CD4-positive, alpha-beta T cell treated with Interferon alpha-2 for 1 hour (primary cell): ENCODE measurements at places on chromosomes 5 and 9.

- no peak for DNase-seq
Observed at GRCh38 chr5:1901983-1902382, 19.3 kb upstream of the IRX4 start.

GRCh38 chr5:71969460-71969859, 137.8 kb upstream of the MAP1B start:
- no peak for DNase-seq

- DNase-seq, result no peak
Observed at GRCh38 chr5:138305797-138306196, 25.8 kb downstream of the CDC25C start.

GRCh38 chr9:130340011-130340410, 74.5 kb downstream of the HMCN2 start:
- DNase-seq, result no peak

GRCh38 chr5:17373814-17374556, 124.0 kb upstream of the TAF11L2 start:
- DNase-seq, result no peak

DNA sequence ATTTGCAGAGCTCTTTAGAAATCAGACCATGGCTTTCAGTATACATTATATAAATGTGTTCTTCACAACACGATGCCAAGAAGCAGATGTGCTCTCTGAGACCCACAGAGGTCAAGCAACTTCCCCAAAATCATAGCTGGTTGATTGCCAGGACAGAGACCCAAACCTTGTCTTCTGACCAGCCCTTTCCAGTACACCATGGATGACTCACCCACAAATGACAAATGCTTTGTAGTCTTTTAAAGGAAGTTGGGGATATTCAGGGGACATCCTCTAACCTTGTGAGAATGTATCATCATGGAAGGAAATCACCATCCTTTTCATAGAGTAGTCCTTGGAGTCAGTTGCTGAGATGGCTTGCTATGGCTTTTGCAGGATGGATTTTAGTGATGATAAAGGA, 30.1 kb downstream of the ZNF462 start:
- no peak for DNase-seq

- DNase-seq, result no peak
Observed at GRCh38 chr5:145958436-145958835, 22.1 kb downstream of the SH3RF2 start.

DNA sequence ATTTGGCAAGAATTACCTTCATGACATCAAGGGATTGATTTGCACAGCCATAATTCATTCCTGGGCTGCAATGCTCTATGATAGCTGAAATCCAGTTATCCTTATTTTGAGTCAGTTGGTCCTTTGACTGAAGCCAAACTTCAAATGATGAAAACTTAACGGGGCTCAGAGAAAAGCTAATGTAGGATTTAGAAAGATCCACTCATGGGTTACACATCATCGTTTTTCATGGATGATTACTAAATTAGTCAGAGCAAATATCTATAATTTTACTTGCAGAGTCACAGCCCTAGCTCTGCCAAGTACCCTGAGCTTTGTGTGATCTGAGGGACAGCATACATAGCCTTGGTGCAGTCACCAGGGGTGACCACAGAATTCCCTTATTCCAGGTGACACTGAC, 27.3 kb upstream of the MUSK start:
- no peak for DNase-seq

DNA sequence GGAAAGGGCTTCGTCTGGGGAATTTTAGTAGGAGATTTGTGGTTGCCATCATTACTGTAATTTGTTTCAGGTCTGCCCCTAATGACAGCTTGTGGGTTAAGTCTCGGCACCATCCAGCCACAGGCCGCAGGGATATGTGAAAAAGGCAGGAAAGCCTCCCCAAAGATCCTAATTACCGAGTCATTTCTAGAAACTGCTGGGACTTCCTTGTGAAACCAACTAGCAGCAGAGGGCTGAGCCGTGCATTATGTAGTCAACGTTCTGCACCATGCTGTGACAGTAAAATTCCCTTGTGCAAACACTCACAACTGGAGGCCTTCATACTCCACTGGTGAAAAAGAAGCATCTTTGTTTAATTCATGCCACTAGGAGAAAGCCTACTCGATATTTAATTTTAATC, 230.3 kb downstream of the MPDZ start:
- no peak for DNase-seq

GRCh38 chr5:116532762-116533525, 41.7 kb downstream of the SEMA6A start:
- DNase-seq, result no peak

GRCh38 chr9:108536836-108537601, 318.8 kb downstream of the ACTL7B start:
- DNase-seq, result no peak

GRCh38 chr5:135393229-135393628, 5.8 kb downstream of the MACROH2A1 start:
- no peak for DNase-seq

GRCh38 chr5:10719965-10720364, 41.1 kb downstream of the DAP start:
- DNase-seq, result no peak

DNA sequence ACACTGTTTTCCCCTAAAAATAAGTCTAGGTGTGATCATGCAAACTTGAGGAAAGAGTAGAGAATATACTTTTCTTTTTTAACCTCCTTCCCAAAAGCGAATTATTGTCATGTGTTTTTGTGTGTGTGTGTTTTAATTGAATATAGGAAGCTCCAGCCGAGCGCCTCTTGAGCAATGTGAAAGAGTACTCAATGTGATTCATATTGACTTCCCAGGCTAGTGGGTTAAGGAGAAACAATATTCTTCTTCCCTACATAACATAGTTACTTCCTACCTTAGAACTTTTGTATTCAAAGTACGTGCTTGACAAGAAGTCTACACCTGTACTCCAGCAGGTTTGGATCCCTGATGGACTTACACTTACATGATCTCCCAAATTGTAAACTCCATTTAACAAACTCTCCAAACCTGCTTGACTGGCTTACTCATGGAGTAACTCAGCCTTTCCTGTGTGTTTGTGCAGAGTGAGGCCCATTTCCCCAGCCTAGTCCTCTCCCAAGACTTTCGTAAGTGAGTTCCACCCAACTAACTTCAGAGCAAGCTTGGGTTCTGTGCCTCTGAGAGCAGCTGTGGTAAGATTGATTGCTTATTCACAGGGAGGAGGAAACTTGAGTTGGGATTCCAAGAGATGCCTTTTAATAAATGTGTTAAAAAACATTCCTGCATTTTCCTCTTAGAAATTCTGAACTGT, 9.3 kb downstream of the SLC28A3 start:
- DNase-seq, result no peak

GRCh38 chr5:169602535-169602934, 19.0 kb downstream of the SPDL1 start:
- no peak for DNase-seq

DNA sequence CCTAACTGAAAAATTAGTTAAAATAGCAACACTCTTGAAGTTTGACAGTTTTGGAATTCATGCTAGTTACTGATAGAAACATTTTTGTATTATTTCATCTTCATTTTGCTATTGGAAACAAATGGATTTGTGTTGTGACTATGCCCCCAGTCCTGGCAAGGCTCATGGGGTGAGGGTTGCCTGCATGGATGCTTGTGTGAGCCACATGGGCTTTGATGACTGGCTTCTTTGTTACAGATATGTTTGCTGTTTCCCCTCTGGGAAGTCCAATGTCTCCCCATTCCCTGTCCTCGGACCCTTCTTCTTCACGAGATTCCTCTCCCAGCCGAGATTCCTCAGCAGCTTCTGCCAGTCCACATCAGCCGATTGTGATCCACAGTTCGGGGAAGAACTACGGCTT, 44.2 kb downstream of the CD180 start:
- no peak for DNase-seq

- DNase-seq, result no peak
Observed at GRCh38 chr5:149125386-149125891, 15.9 kb upstream of the ABLIM3 start.

DNA sequence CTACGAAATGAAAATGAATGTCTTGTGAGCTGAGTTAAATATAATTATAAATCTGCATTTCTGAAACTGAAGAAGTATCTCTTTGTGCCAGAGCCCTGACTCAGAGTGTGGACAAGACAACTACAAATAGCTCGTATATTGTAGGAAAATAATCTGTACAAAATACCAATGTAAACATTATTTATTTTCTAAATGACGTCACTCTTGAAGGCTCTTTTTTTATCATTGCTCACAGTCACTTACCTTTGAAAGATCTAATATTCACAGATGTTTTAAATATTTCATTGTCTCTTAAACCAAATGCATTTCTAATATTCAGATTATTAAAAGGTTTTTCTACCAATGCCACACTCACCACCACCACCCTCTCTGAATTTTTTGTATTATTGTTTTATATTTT, 226.1 kb downstream of the SLCO4C1 start:
- no peak for DNase-seq

DNA sequence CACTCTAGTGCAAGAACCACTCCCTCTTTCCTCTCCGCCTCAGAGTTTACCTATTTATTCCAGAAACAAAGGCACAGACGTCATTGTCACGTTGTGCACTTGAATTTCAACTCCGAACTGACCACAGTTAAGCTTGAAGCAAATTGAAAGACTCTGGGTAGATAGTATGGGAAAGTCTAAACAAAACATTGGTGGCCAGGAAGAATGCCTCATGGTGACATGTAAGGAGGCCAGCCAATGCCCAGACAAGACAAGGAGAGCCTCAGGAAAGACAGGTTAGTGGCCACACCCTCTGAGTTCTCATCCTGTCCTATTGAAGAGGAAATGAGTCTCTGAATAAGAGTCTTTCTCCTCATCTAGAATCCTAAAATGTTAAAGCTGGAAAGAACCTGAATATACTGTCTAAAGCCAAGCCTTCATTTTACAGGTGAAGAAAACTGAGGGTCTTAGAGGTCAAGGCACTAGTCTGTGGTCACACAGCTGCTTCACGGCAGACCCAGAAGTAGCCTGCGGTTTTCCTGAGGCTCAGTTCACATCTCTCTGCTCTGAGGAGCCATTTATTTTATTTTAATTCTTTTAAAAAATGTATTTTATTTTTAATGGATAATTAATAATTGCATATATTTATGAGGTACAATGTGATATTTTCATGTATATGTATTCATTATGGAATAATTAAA, 30.2 kb downstream of the ZFAND5 start:
- no peak for DNase-seq

DNA sequence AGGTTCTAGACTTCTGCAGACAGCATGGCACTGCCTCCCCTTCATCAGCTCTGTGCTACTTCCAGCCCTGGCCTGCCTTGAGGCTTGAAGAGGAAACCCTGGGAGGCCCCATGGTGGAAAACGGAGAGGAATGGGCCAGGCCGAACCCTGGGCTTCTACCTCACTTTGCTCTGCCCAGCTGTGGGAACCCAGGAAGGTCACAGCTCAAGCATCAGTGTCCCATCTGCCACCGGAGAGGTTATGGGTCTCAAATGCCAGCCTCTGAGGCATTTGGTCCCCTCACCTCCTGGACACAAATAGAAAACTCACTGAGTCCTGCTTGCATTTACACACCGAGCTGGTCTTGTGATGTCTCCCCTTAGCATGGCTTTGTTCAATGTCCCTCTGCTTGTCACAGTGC, 80.1 kb upstream of the ALDH1B1 start:
- DNase-seq, result no peak

DNA sequence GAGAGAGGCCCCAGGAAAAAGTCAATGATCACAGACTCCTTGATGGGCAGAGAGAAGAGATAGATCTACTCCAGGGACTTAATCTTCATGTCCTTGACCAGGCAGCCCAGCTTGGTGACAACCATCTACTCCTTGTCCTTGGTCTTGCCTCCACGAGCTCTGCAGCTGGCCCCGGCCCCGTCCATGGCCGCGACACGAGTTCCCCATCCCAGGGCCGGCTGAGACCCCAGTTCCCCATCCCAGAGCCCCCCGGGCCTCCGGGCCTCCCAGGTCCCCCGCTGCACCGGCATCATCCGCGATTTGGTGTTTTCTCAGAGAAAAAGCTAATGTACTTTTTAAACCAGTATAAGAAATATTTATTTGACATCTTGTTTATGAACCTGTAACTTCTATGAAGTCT, 2.5 kb upstream of the PGGT1B start:
- DNase-seq, result no peak

DNA sequence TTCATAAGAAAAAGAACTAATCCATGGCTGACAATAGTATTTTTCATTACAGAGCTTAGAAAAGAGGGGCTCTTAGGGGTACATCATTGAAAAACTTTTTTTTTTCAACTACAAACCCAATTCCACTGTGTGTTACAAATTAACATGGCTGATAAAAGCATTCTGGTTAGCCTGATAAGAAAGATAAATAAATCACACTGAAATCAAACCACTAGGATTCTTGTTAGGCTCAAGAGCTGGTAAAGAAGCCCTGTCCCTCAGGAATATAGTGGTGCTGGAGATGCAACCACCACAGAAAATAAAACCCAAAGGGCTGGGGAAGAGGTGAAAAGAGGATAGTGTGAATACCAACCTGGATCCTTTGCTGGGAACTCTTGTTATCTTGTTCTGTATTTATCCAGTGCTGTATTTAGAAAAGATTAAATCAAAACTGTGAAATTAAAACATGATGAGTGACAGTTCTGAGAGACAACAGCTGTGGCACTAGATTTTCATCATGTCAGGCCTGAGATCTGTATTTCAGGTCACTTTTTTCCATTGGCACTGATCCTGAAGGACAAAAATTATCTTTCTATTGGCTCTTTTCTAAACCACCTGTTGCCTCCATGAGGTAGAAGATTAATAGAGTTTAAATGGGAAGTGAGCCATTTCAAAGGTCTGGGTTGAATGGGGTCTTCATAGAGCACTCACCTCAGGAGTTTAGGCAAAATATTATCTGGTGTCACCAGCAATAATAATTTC, 118.6 kb downstream of the ARRDC3 start:
- no peak for DNase-seq

DNA sequence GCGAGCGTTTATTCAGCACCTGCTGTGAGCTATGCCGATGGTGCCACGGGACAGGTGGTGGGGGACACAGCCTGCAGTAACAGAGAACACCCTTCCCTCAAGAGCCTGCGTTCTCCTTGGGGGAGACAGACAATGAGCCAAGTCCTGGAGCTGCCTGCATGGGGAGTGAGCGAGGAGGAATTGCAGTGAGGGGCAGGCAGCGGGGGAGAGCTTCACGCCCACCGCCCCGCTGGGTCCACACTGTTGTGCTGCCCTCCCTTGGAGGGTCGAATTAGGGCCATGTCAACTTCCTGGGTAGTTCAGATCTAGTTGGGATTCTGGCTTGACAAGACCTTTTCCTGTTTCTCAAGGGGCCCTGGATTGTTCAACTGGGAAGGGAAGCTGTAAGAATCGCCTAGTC, 55.5 kb upstream of the N4BP3 start:
- DNase-seq, result no peak

GRCh38 chr9:6538666-6539071, 106.9 kb downstream of the GLDC start:
- DNase-seq, result no peak
